Esophagus muscularis mucosa (tissue), 4 donors: ENCODE measurements at places on chromosomes 3 and 15. TPM values are rescaled to one million over a fixed set of nuclear protein-coding genes. Genes with fewer than 3 reads are reported as not detected.

Gene P2RY13
- total RNA-seq, result 2.0 TPM

Gene GRAMD2A
- total RNA-seq, result 0.33 TPM

Gene UACA
- total RNA-seq, result 31.2 TPM

DNA sequence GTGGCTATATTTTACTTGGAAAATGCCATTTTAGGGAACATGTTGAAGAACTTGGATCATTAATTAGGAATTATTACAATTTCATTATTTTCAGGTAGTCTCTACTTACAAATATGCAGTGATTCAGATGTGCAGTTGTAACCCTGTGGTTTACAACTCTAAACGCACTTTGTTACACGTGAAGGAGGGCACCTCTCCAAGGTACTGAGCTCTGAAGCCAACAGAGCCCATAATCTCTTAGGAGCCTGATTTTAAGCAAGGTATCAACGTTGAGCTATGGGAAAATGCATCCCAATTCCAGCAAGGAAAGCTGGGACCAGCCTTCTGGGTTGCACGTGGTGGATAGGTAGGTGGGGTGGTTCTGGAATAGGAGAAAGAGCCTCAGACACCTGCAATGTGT lies 81.5 kb upstream of the FAM3D start:
- no peak for DNase-seq

- DNase-seq, result no peak
Measured at GRCh38 chr15:44231842-44232241, 36.8 kb upstream of the FRMD5 start.

DNA sequence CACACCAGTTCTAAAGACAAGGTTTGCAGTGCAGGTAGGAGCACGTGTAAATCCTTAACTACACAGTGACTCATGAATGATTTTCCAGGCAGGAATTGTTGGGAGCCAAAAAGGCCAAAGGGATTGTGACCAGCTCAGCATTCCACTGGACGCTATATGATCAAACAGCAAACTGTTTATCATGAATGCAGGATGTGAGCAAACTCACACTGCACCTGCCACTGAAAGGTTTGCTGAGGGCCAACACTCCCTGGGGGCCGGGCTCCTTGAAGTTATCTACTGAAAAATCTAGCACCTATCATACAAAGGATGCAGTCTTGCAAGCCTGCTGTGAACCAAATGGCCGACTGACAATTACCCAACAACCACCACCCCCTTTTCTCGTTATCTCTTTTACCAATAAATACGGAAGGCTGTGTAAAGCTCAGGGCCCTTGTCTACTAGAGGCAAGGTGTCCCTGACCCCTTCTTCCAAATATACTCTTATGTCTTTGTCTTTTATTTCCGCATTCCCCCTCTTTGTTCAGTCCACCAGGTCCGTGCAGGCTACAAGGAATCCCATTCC lies 11.5 kb upstream of the DNASE1L3 start:
- no peak for DNase-seq

- DNase-seq, result no peak
Measured at GRCh38 chr15:58865425-58865880, 68.0 kb downstream of the SLTM start.

- DNase-seq, result no peak
Measured at GRCh38 chr15:28942046-28942445, 56.3 kb downstream of the APBA2 start.

DNA sequence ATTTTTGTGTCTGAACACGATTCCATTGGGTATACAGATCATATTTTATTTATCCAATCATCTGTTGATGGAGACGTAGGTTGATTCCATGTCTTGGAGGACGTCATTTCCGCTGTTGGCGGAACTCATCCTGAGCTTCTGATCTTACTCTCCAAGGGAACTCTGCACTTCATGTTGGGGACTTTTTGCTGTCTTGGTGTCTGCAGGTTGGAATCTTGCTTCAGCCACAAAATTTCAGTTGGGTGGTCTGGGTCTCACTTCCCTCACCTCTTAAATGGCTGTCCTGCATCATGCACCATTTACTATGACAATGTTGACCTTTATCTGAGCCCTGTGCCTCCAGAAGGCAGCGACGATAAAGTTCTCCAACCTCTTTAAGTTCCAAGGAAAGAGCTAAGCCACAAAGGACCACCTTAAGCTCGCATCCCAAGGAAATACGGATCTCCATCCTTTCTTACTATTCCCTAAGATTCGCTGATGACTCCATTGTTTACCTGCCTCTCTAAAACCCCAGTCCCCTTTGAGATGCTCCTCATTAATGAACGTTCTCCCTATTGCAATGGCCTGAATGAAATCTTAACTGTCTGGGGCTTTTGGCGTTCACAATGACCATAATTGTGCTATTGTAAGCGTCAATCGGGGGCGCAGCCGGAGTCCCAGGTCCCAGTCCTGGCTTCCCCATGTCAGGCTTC lies 23.1 kb upstream of the RNU6-1 start:
- DNase-seq, result no peak

- no peak for DNase-seq
Measured at GRCh38 chr15:70212963-70213315, 115.2 kb upstream of the TLE3 start.

DNA sequence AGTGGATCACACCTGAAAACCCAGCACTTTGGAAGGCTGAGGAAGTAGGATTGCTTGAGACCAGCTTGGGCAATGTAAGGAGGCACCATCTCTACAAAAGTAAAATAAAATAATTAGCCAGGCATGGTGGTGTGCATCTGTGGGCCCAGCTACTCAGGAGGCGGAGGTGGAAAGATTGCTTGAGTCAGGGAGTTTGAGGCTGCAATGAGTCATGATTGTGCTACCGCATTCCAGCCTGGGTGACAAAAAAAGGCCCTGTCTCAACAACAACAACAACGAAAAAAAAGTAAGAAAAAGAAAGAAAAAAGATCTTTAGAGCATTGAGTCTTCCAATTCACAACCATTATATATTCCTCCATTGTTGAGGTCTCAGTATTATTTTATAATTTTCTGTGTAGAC lies 192.4 kb upstream of the DPH6 start:
- DNase-seq, result no peak

DNA sequence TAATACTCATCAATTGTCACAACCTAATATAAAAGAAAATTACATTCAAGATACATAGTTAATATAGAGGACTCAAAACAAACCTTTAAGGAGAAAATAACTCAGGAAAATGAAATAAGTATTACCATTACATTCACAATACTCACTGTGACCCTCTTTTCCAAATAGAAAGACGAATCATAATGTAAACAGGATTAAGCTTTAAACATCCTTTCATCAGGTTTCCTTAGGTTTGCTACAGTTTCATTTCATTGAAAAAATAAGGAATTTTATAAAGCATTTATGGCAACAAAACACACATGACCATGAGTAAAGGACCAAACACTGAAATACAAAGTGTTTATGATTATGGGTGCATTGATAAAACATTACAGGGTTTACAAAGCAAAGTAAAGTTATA lies 162.7 kb downstream of the ALCAM start:
- no peak for DNase-seq

DNA sequence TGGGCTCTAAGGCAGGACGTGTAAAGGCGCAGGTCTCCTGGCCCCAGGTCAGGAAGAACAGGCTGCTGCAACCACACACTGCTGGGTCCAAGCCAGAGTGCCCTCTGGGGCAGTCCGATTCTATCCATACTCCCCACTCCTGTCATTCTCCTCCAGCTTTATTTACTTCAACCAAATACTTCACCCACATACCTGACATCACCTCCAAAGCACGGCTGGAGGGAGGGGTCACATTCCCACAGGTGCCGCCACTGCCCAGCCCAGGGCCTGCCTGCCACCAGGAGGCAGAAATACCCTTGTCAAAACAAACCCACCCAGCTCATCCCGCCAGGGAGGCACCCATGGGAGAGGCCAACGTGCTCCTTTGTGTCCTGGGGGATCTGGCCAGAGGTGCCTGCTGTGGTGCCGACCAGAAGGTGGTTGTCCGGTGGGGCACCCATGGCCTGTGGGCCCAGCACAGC lies 100.4 kb downstream of the DAPK2 start:
- peak; percentile 83 for DNase-seq

GRCh38 chr3:9396301-9396631 lies 1.1 kb upstream of the SETD5 start:
- DNase-seq, result peak; percentile 97
